ENCODE measurements at places on chromosomes 13 and 19.

DNA sequence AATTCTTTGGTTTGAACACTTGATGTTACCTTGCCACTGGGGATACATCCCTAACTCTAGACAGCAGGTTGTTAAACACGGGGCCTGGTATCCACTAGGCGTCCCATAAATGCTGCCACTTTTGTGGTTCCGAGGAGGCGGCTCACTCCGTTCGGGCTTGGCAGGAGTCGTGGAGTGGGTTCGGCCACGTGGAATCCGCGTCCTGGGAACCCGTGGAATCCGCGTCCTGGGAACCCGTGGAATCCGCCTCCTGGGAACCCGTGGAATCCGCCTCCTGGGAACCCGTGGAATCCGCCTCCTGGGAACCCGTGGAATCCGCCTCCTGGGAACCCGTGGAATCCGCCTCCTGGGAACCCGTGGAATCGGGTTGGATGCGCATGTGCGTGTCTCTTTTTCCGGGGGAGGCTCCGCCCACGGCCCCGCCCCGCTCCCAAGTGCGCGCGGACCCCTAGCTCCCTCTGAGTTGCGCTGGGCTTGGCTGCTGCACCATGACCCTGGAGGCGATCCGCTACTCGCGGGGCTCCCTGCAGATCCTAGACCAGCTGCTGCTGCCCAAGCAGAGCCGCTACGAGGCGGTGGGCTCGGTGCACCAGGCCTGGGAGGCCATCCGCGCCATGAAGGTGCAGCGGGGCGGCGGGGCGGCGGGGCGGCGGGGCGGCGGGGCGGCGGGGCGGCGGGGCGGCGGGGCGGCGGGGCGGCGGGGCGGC, at the start of gene MRI1:
Gene MRI1 (plus strand): TSS at position 422 of the 707 bp plus-strand sequence. CDS start 67 bp downstream, at position 489.
- DNase-seq: peak; percentile 81

DNA sequence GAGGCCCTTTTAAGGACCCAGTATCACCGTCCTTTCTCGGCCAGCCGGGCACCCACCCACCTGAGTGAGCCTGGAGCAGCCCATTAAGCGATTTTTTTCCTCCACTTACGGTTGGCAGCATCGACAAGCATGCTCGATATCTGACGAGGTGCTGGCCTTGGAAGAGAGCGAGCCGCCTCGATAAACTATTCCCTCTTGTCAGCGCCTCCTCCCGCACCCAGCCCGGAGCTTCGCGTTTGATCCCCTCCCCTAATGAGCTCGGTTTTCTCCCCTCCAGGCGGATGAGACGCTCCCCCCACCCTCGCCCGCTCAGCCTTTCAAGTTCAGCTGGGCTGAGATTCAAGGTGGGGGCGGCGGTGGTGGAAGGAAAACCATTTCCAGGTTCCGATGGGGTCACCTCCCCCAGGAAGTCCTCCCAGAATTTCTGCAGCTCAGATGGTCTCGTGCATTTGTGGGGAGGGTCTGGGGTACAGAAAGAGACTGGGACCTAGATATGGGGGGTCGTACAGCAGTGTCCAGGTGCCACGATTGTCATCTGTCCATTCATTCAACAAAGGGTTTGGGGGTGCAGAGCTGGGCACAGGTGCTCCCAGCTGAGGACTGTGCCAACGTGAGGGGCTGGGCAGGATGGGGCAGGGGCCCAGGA, 18.9 kb upstream of the ONECUT3 start:
- no peak for DNase-seq

- DNase-seq: no peak
Measured at GRCh38 chr13:25213715-25214114, 41.6 kb upstream of the AMER2 start.

DNA sequence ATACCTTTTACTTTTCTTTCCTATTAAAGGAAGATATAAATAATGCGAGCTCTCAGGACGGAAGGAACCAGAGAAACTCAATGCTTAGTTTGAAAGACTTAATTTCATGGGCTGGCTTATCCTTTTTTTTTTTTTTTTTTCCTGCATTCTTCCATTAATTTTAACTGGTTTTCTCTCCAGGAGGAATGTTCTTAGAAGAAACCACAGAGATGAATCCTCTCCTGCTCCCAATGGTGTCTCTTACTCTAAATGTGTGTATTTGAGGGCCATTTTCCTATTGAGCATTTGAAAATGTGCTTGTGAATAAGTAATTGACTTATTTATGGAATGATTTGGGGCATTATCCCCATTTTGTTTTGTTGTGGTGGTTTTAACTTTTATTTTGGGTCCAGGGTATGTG, 494.9 kb downstream of the FOXO1 start:
- no peak for DNase-seq

DNA sequence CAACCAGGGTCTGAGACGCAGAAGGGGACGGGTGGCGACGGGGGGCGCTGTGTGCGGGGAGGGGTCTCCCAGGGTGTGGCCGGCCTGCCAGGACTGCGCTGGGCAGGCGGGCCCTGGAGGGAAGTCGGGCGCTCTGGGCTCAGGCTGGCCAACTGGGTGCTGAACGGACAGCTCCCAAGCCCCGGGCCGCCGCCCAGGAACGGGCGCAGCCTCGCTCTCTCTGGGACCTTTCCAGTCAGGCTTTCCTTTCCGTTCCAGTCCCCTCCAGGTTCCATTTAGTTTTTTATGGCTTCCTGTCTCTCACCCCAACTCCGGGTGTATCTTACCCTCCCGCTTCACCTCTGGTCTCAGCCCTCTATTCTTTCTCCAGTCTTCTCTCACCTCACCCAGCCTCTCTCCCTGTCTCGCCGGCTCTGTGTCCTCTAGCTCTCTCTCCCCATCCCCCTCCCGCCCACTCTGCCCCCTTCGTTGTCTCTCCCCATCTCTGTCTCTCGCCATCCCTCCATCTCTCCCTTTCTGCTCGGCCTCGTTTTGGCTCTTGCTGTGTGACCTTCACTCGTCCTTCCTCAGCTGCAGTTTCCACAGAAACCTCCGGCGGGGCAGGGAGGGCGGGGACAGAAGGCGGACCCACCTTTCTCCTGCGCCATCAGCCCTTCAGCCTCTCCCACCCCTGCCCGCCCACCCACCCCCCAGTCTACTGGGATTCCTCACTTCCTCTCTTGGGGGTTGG, 3.3 kb upstream of the ATP1A3 start:
- DNase-seq: peak; percentile 69

GRCh38 chr19:16139752-16140151, 3.7 kb upstream of the HSH2D start:
- no peak for DNase-seq

GRCh38 chr13:80400164-80400864, 59.4 kb upstream of the SPRY2 start:
- DNase-seq: no peak

DNA sequence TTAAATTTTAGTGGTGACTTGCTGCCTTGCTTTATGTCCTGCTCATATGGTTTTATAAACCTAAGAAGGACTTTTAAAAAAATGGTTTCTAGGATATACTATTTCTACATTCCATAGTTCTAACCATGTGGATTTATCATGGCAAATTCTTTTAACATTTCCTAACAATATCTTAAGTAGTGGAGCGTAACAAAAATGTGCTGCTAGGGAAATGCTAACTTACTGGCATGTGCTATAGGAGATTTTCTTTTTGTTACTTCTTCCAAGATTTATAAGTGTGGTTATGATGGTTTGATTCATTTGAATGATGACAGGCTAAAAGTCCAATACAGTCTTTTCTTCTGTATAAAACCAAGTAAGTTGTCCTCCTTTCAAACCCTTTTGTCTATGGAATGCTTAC, 713.7 kb downstream of the SLITRK1 start:
- DNase-seq: no peak

GRCh38 chr13:60150538-60150937, 13.2 kb downstream of the DIAPH3 start:
- DNase-seq: no peak

GRCh38 chr13:50268500-50268899, 253.3 kb downstream of the KCNRG start:
- DNase-seq: no peak

DNA sequence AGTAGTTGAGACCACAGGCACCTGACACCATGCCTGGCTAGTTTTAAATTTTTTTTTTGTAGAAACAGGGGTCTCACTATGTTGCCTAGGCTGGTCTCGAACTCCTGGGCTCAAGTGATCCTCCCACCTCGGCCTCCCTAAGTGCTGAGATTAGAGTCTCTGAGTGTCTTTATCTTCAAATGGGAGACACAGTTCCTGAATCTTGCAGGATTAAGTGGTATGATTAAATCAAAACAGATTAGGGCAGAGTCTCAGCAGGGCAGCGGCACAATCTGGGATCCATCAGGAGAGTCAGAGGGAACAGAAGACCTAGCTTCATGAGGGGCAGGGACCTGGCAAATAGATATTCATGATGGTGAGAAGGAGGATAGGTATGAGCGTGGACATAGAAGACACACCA, 953 bp downstream of the RLN3 start:
- DNase-seq: no peak

DNA sequence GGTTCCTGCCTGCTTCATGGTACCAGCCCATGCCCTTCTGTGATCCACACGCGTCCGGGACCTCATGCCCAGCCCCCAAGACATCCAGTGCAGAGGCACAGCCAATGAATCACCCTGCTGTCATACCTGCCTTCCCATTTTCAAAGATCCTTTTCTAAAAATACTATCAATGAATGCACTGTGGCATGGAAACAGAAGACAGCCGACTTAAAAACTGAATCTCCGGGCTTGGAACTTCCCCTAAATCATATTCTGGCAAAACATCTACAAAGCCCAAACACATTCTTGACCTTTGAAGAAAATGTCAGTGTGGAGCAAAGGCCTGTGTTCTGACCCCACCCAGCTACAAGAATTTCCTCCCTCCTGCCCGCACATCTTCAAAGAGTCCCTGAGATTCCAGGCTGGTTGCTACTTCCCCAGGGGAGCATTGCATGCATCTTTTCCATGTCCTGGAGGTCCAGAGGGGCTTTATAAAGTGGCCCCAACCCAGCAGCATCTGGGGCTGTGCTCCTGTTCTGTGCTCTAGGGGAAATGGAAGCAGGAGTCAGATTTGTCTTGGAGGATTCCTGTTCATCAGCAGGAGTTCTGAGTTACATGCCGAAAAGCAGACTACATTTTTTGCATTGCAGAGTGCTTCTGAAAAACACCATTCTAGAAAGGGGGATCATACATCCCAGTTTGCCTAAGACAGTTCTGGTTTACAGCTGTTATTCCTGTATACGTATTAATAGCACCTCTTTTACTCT, 135.2 kb downstream of the USP12 start:
- no peak for DNase-seq

GRCh38 chr13:96018135-96018534, 35.1 kb downstream of the UGGT2 start:
- DNase-seq: no peak

DNA sequence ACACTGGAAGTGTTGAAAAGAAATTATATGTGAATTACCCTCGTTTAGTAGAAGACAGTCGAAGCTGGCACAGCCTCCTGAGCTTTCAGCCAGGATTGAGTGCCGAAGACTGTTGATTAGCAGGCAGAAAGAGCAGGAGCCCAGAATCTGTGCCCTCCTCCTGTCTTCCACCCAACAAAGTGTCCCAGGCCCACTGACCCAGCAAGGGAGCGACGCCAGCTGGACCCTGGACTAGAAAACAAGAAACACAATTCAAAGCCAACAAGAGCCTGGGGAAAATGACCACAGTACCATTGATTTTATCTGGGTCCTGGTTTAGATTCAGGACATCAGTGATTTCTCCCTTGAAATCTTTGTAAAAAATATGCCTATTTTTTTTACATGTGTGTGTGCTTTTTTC, 120.7 kb downstream of the RXFP2 start:
- DNase-seq: peak; percentile 25

DNA sequence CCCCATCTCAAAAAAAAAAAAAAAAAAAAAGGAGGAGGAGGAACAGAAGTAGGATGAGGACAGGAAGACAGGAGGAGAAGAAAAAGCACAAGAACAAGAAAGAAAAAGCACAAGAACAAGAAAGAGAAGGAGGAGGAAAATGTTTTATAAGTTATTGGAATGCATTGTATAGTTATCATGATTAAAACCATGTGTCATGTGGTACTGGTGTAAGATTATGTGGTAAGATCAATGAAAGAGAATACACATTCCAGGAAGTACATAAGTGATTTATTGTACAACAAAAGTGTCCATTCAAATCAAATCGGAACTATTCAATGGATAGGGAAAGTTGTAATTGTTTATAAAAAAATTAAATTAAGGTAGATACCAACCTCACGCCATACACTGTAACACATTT, 167.7 kb downstream of the MZT1 start:
- DNase-seq: no peak

DNA sequence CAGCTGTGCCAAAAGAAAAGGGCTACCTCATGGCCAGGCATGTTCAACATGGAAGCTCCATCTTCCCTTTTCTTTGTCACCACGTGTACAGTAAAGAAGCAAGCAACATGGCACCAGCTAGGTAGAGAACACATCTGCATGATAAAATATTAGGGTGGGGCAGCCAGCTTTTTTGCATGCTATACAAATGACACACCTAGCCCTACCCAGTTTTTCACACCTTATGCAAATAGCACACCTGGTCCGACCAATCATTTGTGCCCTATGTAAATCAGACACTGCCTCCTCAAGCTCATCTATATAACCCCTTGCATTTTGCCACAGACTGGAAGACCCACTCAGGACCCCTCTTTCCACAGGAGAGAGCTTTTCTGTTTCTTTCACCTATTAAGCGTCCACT, 85.5 kb downstream of the STOML3 start:
- no peak for DNase-seq

- no peak for DNase-seq
Measured at GRCh38 chr13:26628706-26629105, 71.2 kb downstream of the WASF3 start.

DNA sequence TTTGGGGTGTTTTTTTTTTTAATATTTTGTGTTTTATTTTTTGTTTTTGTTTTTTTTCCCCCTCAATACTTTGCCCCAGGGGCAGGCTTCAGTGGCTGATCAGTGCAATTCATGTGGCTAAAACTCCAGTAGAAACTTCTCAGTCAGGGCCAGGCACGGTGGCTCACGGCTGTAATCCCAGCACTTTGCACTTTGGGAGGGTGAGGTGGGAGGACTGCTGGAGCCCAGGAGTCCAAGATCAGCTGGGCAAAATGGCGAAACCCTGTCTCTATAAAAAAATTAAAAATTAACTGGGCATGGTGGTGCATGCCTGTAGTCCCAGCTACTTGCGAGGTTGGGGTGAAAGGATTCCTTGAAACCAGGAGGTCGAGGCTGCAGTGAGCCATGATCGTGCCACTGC, 17.4 kb upstream of the ATP8A2 start:
- no peak for DNase-seq

- DNase-seq: no peak
Measured at GRCh38 chr13:64531400-64531799, 2698.7 kb downstream of the PCDH9 start.

GRCh38 chr19:39363901-39364457, 21.8 kb downstream of the SAMD4B start:
- DNase-seq: no peak

GRCh38 chr19:49809160-49809940, 3.7 kb downstream of the FUZ start:
- peak; percentile 65 for DNase-seq

GRCh38 chr13:20140487-20140886, 20.4 kb downstream of the GJA3 start:
- DNase-seq: no peak

Measured in glutamatergic neuron (in vitro differentiated cells).